Mammary epithelial cell (primary cell): ENCODE measurements at places on chromosomes 2 and 18. TPM values are rescaled to one million over a fixed set of nuclear protein-coding genes. Genes with fewer than 3 reads are reported as not detected.

GRCh38 chr2:20536619-20537422 is 89.9 kb downstream of the RHOB start:
- DNase-seq = no peak

DNA sequence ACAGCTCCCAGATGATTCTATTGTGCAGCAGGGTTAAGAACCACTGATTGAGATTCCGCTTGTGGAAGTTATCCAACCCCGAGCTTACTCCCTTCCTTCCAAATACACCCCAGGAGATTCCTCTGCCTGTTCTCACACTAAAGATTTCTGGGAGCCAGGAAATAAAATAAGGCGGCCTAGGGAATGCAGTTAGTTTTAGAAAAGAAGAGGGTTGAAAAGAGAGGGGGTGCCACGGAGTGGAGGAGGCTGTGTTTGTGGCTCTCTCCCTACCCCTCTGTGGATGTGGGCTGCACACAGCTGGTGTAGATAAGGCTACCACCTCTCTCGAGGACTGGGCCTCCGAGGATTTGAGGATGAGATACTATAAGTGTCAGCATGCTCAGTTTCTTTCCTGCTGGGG is 25.1 kb upstream of the SP3 start:
- DNase-seq = no peak

- DNase-seq = no peak
Measured at GRCh38 chr18:46344416-46345180, 240.4 kb downstream of the HAUS1 start.

DNA sequence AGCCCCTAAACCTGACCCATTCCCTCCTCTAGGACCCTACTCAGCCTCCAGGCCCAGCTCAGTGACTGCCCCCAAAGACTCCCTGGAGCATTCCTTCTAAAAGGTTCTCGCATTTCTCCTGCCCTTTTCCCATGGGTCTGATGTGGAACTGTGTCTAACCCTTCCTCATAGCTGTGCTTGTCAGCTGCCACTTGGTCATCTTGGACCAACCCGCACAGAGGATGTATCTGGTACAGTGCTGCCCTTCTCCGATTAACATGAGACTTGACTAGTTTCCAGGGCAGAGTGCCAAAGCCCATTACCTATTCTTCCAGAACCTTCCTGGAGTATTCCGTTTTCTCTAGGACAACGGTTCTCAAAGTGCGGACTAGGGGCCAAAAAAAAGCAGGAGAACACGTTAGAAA is 518 bp upstream of the NFU1 start:
- no peak for DNase-seq

DNA sequence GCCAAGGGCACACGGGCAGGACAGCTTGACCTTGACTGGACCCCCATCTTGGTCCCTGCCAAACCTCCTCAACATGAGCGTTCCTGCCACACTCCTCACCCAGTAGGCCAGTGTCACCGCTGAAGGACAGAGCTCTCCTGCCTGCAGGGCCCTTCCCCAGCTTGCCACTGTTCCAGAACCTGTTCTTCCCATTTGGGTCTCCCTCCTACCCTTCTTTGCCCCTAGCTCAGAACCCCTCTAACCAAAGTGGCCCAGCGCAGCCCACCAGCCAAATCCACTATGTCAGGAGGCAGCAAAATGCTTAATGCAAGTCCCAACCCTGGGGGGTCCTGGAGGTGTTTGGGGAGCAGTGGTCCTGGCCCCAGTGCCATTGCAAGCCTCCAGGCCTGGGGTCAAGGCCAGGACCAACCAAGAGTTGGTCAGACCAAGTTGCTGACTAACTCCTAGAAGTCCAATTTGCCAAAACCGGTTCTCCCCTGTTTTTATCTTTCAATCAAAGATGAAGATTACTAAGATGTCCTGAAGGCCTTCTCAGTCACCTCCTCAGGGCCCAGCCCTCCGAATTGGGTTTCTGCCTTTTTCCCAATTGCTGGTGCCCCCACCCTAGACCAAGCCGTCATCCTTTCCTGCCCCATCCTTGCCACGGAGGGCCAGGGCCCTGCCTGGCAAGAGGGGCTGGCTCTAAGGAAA is 4.5 kb upstream of the ASPRV1 start:
- DNase-seq = peak; percentile 13

- peak; percentile 46 for DNase-seq
Measured at GRCh38 chr2:40554665-40555294, 102.9 kb upstream of the SLC8A1 start.

- no peak for DNase-seq
Measured at GRCh38 chr2:201660293-201660895, 17.1 kb upstream of the TMEM237 start.

GRCh38 chr2:27891673-27892105 is 1.2 kb downstream of the BABAM2 start:
- DNase-seq = no peak

- no peak for DNase-seq
Measured at GRCh38 chr2:227082286-227082685, 81.7 kb downstream of the COL4A4 start.

DNA sequence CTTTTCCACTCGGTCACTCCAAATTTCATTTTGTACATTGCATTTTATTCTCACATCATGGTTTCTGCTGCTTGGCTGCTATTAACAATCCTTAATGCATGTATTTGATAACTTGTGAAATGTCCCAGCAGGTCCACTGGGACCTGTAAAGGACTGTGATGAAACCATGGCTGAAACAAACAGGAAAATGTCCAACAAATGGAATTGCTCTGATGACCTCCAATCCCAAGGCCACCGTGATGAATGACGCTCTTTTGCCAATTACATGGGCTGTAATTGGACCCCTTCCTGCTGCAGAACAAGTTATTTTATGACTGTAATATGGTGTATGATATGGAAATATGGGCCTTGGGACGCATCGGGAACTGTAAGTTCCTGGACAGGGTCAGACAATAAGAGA is 224.2 kb upstream of the CXCR4 start:
- no peak for DNase-seq

- DNase-seq = no peak
Measured at GRCh38 chr2:210456571-210456970, 20.0 kb downstream of the LANCL1 start.

GRCh38 chr18:53864770-53865169 is 359.7 kb downstream of the MBD2 start:
- DNase-seq = peak; percentile 2

GRCh38 chr18:25827228-25827627 is 263.2 kb downstream of the SS18 start:
- DNase-seq = no peak

DNA sequence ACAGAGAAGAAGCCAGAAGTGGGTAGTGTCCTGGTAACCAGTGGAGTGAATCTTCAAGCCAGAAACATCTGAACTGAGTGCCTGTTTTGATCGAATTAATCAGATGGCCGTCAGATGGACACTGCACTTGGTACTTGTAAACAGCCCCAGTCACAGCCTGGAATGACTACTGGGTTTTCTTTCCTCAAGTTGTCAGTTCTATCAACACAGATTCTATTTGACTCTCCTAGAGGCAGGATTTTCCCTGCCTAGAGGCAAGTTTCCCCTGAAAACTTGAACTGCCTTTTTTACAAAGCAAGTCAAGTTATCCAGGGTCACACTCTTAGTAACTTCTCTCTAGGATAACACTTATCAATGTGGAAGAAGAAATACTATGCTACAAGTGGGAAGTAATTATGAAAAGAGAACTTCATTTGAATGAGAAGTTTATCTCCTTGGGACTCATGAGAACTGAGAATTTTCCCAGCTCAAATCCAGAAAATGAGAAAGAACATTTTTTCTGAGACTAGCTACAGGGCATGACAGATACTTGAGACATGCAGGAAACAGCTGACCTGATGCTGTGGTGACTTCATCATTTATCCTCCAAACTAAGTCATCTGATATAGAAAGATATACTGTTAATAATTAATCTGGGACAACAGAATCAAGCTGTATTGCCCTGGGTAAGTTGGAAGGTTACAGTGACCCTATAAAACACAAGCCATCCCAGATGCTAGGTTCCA is 36.0 kb downstream of the SULT1C2 start:
- peak; percentile 61 for DNase-seq

- DNase-seq = no peak
Measured at GRCh38 chr2:148970385-148970784, 68.1 kb upstream of the LYPD6B start.

GRCh38 chr2:137826373-137827372 is 137.6 kb upstream of the HNMT start:
- peak; percentile 3 for DNase-seq

- no peak for DNase-seq
Measured at GRCh38 chr2:98551316-98551715, 57.0 kb downstream of the COA5 start.

- DNase-seq = no peak
Measured at GRCh38 chr2:109129921-109130722, 1.1 kb downstream of the SH3RF3 start.

GRCh38 chr2:219362524-219363164 is 25.1 kb downstream of the DNPEP start:
- DNase-seq = peak; percentile 75

Gene SCG2
- total RNA-seq = not detected in 2 replicates

Gene CACNB4
- 0.17 TPM for total RNA-seq

Gene DHRS9
- total RNA-seq = not detected in 2 replicates

Gene FAM237A
- not detected for total RNA-seq
